Substantia nigra (tissue), 51 donors: ENCODE measurements at places on chromosomes 11 and 22.

- no peak for DNase-seq
These were observed 774 bp upstream of the E2F8 start for GRCh38 chr11:19241260-19242178.

GRCh38 chr11:528815-529727 lies 6.3 kb downstream of the HRAS start:
- DNase-seq, result peak; percentile 90

- DNase-seq, result no peak
These were observed 847.3 kb downstream of the JRKL start for GRCh38 chr11:97237151-97237550.

DNA sequence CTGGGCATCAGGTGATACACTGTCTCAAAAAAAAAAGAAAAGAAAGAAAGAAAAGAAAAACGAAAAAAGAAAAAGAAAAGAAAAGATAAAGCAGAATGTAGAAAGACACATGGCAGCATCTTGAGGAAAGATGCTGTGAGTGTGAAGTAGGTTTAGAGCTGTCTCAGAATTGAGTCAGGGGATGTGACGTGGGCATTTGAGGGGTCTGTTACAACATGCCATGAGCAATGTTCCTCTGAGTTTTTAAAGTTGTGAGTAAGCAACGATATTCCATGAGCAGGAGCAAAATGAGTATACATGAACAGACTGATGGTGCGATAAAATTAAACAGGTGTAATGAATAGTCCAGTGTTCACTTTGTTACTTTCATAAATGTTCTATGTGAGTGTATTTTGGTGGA lies 11.3 kb upstream of the QSER1 start:
- DNase-seq, result no peak

DNA sequence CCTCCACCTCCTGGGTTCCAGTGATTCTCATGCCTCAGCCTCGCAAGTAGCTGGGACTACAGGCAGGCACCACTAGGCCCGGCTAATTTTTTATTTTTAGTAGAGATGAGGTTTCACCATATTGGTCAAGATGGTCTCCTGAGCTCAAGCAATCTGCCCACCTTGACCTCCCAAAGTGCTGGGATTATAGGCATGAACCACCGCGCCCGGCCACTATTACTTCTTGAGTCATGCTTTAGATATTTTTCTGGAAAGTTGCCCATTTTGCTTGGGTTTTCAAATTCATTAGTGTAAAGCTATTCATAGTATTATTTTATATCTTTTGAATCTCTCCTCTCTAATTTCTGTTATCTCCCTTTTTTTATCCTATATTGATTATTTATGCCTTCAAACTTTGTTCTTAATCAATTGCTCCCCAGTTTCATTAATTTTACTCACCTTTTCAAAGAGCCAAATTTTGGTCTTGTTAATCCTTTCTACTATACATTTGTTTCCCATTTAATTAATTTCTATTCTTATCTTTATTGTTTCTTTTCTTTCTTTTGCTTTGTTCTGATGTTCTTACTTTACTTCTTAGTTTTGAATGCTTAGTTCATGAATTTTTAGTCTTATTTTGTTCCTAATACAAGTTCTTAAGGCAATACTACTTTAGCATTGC lies 10.3 kb upstream of the RAC2 start:
- no peak for DNase-seq

GRCh38 chr11:103798026-103798425 lies 238.4 kb upstream of the DDI1 start:
- no peak for DNase-seq

GRCh38 chr11:35647421-35648093 lies 15.0 kb upstream of the TRIM44 start:
- no peak for DNase-seq

DNA sequence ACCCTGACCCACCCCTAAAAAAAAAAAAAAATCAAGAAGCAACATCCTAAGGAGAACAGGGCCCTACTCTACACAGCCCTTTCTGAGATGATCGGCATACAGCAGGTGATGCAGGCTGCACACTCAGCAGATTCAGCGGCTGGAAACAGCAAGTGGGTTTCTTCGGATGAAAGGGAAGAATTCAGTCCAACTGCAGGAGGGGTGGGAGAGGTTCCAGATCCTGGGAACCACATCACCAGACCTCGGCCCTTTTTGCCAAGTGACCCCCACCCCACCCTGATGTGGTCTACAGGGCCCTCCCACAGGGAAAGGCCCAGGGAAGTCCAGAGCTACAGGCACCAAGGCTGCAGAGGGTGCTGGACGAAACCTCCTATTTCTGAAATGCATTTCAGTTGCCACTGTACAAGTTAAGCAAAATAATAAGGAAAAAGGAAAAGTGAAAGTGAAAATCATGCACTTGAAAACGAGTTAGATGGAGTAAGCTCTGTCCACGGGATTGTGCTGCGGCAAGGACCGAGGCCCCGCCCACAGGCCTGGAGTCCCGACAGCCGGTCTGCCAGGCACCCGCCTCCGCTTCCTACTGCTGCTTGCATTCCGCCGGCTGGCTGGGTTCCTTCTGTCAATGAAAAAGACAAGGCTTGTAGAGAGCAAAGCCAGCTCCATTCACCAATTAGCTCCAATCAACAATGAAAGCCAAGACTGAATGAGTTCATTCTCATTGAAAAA lies 16.0 kb upstream of the PHLDA2 start:
- peak; percentile 36 for DNase-seq

- no peak for DNase-seq
These were observed 1.2 kb downstream of the DPAGT1 start for GRCh38 chr11:119100246-119100970.

- DNase-seq, result no peak
These were observed 41.0 kb upstream of the TENM4 start for GRCh38 chr11:79481795-79482194.

- DNase-seq, result no peak
These were observed 13.2 kb downstream of the APOL6 start for GRCh38 chr22:35661464-35661863.

DNA sequence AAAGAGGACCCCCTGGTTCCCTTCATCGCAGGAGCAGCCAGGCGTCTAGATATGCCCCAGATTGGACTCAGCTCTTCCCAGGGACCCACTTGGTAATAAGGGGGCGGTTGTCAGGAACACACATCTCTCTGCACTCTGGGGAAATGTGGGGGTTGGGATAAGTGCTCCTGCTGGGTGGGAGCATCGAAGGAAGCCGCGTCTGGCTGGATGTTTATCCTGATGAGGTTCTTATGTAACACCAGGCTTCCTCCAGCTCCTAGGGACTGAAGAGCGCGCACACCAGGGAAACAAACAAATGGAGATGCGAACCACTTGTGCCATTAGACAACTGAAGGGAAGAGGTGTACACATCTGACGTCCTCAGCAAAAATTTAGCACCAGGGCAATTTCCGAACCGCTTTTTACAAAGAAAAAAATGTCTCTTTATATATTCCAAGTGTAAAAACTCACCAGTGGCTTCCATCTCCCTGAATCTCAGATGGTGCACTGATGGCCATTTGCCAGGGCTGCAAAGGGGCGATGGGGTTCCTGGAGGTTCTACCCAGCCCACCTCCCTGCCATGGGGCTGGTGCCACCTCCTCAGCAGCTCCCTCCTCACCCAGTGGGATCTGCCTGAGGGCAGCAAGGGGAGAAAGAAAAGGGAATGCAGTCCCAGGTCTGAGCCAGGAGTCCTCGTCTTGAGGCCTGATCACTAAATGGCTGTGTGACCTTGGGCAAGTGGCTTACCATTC lies 89.4 kb downstream of the PKNOX2 start:
- no peak for DNase-seq

DNA sequence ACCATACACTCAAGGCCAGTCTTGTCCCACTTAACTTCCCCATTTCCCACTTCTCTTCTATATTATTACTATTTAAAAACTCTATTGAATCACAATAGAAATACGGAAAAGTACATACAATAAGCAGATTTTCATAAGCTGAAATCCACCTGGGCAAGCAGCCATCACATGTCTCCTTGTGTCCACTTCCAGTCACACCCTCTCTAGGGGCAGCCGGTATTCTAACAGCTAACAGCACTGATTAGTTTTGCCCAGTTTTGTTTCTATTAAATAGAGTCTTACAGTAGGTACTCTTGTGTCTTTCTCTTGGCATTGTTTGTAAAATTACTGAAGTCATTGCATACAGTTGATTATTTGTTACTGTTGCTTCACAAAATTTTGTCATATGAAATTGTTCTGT lies 37.8 kb downstream of the PPP6R3 start:
- DNase-seq, result no peak

DNA sequence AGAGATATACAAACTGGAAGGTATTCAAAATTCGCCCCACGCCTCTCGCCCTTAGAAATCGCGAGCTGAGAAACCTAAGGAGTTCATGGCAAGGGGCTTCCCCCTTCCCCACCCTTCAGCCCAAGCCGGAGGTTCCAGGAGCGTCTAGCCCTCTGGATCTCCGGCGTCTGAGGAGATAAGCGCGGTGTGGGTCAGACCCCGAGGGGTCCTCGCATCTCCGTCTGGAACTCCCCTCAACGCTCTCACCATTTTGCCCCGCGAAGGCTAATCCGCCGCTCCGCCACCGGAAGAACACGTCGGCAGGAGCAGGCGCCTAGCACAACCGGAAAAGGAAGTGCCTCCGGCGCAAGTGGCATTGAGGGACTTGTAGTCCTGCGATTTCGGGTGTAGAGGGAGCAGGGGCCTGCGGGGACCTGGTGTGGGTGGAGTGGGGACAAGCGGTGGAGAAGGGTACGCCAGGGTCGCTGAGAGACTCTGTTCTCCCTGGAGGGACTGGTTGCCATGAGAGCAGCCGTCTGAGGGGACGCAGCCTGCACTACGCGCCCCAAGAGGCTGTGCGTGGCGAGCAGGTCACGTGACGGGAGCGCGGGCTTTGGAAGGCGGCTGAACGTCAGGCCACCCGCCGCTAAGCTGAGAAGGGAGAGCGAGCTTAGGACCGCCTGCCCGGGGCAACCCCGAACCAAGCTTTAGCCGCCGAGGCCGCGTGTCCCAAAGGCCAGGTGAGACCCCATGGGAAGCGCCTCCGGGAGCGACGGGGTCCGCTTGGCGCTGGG lies at the start of the genes FEN1 and TMEM258:
FEN1 (plus strand) TSS at position 602 of the 773 bp plus-strand sequence. CDS start 2,451 bp downstream, outside the sequence.
TMEM258 (minus strand) TSS at position 290 of the 773 bp plus-strand sequence; CDS start at position 249, 41 bp downstream.
- DNase-seq, result peak; percentile 100
